ENCODE measurements at places on chromosomes 5 and 9.

- no peak for DNase-seq
These were observed 19.5 kb upstream of the ASPN start for GRCh38 chr9:92501671-92502393.

DNA sequence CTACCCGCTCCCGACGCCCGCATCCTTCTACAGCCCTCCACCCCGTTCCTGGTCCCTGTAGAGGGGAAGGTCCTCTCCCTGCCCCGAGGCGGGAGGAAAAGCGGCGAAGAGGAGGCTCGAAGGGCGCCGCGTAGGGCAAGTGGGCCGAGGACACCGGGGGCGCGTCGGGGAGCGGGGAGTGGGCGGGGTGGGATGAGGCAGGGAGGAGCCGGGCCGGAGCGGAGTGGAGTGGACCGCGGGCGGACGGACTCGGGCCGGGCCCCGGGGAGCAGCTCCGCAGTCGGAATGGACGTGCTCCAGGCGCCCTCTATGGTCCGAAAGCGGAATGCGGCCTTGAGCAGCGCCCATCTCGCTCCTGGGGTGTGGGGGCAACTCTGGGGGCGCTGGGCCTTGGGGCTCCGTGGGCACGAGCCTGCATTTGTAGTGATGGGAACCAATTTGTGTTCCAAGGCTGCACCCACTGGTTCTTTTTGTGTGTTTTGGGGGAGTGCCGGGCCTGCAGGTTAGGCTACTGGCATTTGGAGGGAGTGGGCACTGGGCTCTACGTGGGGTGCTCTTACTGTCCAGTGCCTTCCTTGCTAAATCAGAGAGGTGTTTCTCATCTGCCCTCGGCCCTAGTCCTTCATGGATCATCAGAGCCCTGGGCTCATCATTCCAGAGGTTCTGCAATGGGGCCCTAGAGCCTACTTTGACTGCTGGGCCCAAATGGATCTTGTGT lies 7.3 kb downstream of the IRX1 start:
- no peak for DNase-seq

GRCh38 chr5:61313960-61314681 lies 17.9 kb upstream of the ZSWIM6 start:
- no peak for DNase-seq

GRCh38 chr5:82100303-82101077 lies 128.7 kb downstream of the ATG10 start:
- DNase-seq, result peak; percentile 86

- no peak for DNase-seq
These were observed 90.2 kb downstream of the APBA1 start for GRCh38 chr9:69582018-69582417.

- no peak for DNase-seq
These were observed 17.7 kb downstream of the S1PR3 start for GRCh38 chr9:89008744-89009545.

GRCh38 chr5:16536246-16536645 lies 70.6 kb upstream of the ZNF622 start:
- peak; percentile 82 for DNase-seq

DNA sequence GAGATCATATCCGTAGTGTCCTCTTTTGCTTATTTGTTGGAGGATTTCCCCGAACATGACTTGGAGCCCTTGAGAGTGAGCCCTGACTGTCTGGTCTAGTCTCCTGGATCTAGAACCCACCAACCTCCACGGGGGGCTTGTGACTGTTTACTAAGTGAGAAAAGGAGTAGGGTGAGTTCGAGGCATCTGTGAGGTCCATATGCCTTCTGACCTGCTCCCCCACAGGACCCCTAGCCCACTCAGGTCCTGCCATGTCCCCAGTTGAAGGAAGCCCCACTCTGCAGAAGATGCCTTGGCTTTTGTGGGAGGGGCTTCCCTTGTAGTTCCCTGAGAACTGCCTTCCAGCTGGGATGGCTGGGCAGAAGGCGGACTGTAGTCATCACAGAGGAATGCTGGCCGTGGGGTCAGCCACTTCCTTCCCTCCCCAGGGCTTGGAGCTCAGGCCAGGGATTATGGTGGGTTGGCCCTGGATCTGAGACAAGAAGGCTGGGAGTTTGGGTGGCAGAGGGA lies 7.0 kb upstream of the IRF1 start:
- no peak for DNase-seq

- no peak for DNase-seq
These were observed 342.2 kb downstream of the TRIM32 start for GRCh38 chr9:117029341-117029740.

DNA sequence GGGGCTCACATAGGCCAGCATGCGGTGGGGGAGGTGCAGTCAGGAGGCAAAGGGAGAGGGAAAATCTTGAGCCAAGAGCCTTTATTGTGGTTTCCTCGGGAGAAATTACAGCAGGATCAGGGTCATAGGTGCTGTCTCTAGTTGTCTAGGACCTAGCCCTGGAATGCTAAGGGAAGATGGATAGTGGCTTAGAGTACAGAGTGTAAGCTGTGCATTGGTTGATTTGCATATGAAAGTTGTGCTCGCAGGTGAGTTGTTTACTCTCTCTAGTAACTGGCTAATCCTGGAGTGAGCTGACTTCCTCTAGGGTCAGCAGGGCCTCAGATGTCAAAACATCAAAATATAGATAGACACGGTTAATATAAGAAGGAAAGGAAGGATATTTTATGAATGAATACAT lies 877.7 kb downstream of the TLE4 start:
- DNase-seq, result no peak

GRCh38 chr5:176596689-176597416 lies 13.1 kb downstream of the GPRIN1 start:
- no peak for DNase-seq

- no peak for DNase-seq
These were observed 1970.4 kb upstream of the WWC1 start for GRCh38 chr5:166320920-166321480.

GRCh38 chr9:23577611-23578010 lies 248.4 kb downstream of the ELAVL2 start:
- DNase-seq, result no peak

DNA sequence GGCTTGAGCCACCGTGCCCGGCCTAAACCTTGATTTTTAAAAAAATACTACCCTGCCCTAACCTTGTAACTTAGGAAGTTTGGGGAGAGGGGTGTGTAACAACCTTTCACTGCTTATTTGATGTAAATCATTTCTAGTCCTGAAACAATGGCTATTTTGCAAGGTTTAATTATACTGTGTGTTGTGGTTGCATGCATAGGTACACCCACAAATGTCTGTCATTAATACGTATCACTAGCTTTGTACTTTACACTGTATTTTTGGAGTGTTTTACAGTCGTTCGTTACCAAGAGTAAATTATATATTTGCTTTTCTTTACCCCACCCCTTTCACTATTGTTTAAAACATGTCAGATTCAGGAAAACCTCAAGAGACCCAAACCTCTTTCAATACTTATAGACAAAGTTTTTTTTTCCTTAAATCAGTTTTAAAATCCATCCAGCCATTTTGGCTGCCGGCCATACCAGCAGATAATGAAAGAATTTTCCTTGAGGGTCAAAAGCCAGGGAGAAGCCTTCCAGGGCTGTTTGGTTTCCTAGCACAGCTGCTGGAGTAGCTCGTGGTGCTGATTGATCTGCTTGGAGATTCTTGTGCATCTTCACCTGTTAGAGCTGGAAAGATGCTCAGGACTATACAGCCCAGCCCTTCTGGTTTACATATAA lies 50.7 kb downstream of the DOCK8 start:
- DNase-seq, result no peak

- DNase-seq, result no peak
These were observed 29.3 kb upstream of the NKD2 start for GRCh38 chr5:979100-979817.

GRCh38 chr5:127305493-127305892 lies 14.9 kb downstream of the MEGF10 start:
- DNase-seq, result no peak

DNA sequence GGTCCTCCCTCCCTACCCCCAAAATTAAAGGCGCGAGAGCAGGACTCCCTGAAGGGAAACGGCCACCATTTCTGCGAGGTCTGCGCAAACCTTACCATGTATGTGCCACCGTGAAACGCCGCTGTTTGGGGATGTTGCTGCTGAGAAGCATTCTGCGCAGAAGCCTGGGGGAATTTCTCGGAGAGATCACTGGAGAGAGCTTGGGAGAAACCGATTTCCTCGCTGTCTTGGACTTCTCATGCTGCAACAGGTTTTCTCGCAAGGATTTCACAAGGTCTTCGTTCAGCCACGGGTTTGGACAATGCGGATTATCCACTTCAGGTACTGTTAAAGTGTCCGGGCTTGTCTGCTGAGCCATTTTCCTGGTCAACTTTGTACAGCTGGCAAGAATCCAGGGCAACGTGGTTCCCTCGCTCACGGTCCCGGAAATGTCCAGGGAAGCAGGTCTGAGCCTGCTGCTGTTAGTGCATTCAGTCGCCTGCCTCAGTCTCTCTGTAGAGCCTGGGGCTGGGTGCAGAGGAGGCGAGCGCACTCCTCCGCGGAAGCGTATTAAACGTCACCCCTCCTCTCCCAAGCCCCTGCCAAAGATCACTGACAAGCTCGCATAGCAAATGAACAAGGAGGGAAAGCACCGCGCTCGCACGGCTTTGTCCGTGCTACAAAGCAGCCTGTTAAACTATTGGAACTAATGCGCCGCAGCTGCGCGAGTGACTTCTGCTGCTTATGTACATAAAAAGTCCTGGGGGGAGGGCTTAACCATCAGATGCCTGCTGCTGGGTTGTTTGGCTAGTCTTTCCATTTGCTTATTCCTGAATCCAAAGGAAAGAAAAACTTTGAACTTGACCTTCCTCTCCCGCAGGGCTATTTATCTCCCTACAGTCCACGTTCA lies 125.1 kb downstream of the PDE4D start:
- no peak for DNase-seq

DNA sequence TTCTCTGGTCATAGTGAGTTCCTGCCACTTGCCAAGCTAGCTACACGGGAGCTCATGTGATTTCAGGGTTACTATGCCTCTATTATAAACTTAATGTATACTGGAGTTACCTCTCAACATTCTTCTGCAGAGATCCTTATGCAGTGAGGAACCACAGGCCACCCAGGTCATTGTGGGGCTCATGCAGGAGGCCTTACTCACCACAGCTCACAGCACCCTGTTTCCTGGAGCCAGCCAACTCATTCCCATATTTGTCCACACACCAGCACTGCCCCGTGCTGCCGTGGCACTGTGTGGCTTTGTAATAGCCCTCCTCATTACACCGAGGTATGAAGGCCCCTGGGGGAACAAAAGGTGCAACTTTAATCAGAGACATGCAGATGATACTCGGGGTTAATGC lies 520.0 kb downstream of the SPOCK1 start:
- DNase-seq, result no peak

- no peak for DNase-seq
These were observed 26.2 kb downstream of the TYRP1 start for GRCh38 chr9:12719431-12719830.

- DNase-seq, result no peak
These were observed 39.8 kb upstream of the FBXL17 start for GRCh38 chr5:108421713-108422112.

DNA sequence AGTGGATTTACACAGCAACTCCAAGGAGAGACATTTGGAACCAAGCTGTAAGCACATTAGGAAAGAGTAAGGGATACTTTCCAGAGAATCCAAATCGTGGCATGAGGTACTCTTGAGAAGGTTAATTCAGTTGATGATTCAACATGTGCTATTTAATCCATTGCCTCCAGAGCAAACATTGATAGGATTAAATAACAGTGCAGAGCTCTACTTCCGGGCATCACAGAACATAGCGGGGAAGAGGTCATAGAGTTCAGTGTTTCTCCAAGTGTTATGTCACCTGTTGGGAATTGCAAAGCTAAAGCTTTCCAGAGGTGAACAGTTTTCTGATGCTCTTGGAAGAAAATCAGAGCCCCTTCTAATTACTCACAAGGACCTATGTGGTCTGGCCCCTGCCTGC lies 127.5 kb downstream of the PPP2R2B start:
- DNase-seq, result no peak

GRCh38 chr5:34918025-34918424 lies 2.5 kb downstream of the BRIX1 start:
- DNase-seq, result no peak

DNA sequence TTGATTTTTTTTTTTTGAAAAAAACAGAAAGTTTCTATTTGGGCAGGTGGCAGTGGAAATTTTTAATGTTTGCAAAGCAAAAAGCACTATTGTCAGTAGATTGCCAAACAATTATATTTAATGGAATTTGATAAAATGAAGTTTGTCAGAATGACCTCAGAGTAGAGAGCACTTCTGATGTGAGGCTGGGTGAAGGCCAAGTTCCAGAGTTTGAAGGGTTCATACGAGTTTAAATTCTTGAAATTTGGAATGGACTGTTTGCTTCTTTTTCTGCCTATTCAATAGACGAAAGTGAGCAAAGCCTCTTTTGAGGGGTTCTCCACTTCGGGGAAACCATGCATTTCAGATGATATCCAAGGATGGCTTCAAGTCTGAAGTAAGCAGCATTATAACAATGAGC lies 7.4 kb downstream of the SHC3 start:
- DNase-seq, result no peak

GRCh38 chr5:121693864-121694263 lies 157.8 kb upstream of the FTMT start:
- DNase-seq, result no peak
